ENCODE measurements at places on chromosomes 16 and 17.

GRCh38 chr17:9218064-9218635 lies 196.8 kb downstream of the NTN1 start:
- no peak for DNase-seq

- DNase-seq, result no peak
These were observed 108.4 kb downstream of the SYCE1L start for GRCh38 chr16:77307426-77308162.

DNA sequence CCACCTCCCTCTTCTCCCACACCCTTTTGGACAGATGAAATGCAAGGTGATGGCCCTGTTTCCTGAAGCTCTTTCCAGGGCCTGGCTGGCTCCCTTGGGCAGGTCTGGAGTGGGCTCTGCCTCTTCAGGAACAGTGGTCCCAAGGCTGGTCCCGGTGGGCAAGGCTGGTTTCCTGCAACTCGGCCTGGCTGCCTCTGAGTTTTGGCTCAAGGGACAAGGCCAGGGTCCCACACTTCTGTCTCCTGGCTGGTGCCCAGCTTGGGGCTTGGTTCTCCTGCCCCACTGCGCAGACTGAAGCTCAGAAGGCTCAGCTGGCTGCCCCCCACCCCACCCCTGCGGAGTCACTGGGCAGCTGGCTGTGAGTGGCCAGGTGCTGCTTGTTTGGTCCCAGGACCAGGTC lies 3.8 kb upstream of the ACTG1 start:
- DNase-seq, result no peak

DNA sequence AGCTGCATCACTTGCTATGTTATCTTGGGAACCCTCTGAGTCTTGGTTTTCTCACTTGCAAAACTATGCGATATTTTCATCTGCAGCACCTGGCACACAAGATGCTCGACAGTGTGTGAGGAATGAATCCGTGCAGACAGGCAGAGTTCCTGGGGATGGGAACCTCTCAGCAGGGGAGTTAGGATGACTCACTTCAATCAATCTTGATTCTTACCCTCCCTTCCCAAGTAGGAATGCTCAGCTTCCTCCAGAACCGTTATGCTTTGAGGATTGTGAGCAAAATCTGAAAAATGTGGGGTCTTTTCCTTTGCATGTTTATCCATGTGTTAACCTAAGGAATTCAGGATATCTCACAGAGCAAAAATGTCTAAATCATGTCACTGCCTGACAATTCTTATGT lies 68.9 kb upstream of the HNF1B start:
- DNase-seq, result no peak

GRCh38 chr17:79160980-79161636 lies 86.5 kb downstream of the ENGASE start:
- DNase-seq, result no peak

Measured in activated CD8-positive, alpha-beta memory T cell treated with anti-CD3 and anti-CD28 coated beads for 48 hours (primary cell).